ENCODE measurements at places on chromosomes 11 and 22.

GRCh38 chr11:64692764-64693331 is 30.1 kb downstream of the NRXN2 start:
- no peak for DNase-seq

DNA sequence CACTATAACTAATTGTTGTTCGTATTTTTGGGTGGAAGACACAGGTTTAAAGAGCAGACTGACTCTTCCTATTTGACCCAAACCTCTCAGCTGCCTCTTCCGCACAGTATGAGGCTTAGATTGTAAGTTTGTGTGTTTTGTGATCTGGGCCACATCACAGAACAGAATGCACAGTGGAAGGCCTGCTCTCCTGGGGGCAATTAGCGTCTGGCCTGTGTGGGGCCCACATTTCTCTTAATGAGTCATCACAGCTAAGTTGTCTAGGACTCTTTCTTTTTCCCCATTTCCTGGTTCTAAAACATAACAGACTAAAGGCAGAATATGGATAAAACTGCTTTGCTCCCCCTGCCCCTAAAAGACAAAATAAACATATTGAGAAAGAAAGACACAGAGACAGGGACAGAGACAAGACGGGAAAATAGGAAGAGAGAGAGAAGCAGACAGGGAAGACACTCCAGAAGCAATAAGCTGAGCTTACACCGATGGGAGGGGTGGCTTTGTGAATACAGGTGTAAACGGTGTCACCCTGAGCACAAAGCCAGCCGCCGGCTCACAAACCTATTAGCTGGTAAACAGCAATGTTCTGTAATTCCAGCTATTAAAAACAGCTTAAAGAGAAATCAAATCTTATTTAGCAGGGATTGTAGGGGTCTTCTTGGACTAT is 127.4 kb upstream of the OPCML start:
- DNase-seq = no peak

DNA sequence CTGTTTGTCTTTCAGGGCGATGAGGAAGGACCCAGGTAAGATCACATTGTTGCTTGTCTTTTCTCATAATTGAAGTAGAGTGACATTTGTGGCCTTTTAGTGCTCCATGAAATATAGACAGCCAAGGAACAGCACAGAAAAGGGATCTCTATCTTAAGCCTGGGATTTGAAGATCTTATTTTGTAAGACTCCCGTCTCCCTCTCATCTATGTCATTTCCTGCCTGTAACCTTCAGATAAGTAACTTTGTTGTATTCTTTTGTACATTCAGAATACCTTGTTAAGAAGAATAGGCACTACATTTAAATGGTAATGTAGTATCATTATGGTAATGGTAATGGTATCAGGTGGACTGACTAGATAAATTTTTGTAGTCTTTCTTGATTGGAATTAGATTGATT is 72.8 kb downstream of the TRIM44 start:
- no peak for DNase-seq

DNA sequence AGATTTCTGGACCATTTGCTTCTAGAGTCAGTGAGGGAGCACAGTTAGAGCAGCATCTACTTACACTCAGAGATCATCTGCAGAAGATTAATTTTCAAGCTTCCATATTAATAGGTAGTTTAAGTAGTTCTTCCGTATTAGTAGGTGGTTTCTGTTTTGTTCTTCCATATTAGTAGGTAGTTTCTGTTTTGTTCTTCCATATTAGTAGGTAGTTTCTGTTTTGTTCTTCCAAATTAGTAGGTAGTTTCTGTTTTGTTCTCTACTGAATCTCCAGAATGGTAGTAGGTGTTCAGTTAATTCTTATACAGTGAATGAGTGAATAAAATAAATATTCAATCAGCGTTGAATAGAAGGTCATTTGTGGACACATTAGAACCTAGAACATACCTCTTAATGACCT is 175.7 kb downstream of the TMEM135 start:
- DNase-seq = no peak

DNA sequence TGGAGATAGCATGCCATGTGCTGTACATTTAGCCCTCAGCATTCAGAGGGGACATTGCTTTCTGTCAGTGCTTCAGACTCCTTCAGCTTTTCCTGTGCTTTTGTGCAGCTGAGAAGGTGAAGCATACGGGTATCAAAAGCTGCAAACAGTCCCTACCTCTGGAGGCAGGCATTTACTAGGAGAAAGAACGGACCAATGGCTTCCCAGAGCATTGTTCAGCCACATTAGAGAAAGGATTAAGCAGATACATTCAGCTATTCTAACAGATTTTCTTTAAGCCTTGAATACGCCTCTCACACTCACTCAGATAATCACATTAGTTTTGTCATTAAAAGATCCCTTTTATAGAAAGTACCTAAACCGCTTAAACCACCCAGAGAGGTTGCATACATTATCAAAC is 80.7 kb upstream of the FAM181B start:
- no peak for DNase-seq

All from CD4-positive, alpha-beta T cell treated with Interleukin-17A for 4 hours (primary cell).